ENCODE measurements at places on chromosomes 16 and 17.

- DNase-seq, result no peak
These were observed 18.6 kb downstream of the GDPD1 start for GRCh38 chr17:59238906-59239305.

DNA sequence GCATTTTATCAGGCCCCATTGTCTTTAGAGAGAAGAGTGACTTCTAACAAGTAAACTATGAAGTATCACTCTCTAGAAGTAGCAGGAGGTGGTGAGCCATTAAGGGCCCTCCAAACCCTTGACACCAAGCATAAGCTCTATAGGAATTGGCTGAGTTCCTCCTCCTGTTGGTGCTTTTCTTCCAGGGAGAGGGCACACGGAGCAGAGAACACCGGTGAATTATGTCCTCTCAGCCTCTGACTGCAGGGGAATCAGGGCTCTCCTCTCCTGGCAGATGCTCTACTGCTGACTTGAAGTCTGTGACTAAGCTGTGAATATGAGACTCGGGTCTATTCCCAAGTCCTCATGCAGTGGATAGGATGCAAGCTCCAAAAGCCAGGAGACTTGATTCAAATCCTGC, 32.3 kb downstream of the CHD9 start:
- no peak for DNase-seq

DNA sequence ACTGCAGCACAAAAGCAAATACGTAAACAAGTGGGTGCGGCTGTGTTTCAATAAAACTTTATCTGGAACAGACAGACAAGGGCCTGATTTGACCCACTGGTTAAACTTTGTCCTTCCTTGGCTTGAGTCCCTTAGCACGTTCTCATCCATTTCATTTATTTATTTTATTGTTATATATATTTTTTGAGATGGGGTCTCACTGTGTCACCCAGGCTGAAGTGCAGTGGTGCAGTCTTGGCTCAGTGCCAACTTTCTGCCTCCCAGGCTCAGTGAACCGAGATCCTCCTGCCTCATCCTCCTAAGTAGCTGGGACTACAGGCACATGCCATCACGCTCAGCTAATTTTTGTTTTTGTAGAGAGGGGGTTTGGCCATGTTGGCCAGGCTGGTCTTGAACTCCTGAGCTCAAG, 64.3 kb downstream of the MYH11 start:
- DNase-seq, result no peak

- DNase-seq, result no peak
These were observed 245.0 kb downstream of the KCNJ2 start for GRCh38 chr17:70414300-70414699.

DNA sequence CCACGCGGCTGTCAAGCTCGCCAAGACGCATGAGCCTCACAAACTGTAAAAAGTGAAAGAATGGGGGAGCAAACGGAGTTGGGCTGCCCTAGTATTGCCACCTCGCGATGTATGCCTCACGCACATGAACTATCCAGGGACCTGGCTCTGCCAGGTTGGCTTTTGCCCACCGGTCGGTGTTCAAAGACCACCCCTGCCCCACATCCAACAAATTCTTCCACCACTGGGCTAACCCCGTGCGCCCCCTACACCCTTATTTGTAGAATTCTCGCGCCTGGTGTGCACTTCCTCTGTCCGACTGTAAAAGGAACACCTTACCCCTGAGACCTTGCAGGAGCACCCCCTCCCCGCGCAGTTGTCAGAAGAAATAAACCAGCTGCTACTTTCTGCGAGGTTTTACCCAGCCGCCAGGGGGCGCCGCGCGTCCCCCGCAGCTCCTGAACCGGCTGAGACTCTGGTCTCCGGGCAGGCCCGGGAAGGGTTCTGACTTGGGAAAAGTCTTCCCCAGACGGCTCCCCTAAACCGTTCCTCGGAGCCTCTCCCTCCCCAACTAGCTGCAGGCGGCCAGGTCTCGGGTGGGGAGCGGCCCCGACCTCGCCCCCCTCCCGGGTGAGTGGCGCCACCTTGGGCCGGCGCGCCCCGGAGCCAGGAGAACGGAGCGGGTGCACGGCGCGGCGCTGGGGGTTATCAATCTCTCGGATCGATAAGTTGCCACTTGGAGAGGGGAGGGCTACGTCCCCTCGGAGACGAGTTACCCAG, 1.7 kb upstream of the ZNF423 start:
- peak; percentile 43 for DNase-seq

DNA sequence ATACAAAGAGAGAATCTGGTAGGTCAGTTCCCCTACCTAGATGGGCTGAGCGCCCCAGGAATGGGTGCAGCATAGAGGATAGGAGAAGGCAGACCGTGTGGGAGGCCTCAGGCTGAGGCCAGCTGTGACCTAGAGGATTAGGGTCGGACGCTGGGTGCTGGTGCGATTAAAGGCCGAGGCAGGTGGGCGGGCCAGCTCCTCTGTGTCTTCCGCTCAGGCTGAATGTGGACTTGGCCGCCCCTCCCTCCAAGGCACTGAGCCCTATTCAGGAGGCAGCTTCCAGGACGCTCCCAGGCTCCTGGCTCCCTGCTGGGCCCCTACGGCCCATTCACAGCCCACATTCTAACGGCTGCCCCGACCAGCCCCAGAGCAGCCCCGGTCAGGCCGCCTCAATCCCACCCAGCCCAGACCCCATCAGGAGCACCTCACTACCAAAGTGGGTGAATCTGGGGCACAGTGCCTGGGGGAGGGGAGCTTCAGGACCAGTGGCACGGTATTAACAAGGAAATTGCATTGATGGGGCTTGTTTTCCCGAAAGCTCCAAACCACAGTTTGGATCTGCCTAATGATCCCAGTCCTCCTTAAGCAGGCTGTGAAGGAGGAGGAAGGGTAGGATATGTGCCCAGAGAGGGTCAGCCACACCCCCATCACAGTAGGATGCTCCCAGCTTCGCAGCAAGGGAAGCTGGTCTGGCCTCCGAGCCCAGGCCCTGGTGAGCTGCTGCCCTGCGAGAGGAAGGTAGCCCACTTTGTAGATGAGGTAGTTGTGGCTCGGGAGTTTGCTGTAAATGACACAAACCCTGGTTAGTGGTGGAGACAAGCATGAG, 14.5 kb downstream of the RHBDL3 start:
- no peak for DNase-seq

- no peak for DNase-seq
These were observed 1.8 kb downstream of the MYH10 start for GRCh38 chr17:8628609-8629169.

DNA sequence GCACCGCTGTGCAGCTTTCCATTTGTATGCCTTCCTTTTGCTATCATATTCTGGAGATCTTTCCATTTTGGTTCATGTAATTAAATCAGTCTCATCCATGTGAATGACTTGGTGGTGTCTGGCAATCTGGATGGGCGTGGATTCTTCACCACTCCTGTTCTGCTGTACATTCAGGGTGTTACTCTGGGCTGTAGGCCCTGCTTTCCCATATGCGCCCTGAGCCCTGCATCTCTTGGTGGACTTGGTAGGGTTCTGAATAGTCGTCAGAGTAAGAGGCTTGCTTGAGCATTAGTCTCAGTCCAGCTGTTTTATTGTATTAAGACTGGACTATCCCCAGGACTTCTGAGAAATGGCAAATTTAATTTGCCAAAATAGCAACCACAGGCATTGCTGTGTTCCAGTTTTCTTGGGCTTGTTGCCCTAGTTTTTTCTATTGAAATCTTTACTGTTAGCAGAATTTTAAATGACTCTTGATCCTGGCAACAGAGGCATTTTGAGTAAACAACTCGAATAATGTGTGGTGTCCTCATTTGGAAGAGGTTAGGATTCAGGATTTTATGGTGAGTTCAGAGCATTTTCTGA, 14.9 kb downstream of the BANP start:
- DNase-seq, result no peak

- no peak for DNase-seq
These were observed 6.2 kb downstream of the VAT1L start for GRCh38 chr16:77794586-77794985.

DNA sequence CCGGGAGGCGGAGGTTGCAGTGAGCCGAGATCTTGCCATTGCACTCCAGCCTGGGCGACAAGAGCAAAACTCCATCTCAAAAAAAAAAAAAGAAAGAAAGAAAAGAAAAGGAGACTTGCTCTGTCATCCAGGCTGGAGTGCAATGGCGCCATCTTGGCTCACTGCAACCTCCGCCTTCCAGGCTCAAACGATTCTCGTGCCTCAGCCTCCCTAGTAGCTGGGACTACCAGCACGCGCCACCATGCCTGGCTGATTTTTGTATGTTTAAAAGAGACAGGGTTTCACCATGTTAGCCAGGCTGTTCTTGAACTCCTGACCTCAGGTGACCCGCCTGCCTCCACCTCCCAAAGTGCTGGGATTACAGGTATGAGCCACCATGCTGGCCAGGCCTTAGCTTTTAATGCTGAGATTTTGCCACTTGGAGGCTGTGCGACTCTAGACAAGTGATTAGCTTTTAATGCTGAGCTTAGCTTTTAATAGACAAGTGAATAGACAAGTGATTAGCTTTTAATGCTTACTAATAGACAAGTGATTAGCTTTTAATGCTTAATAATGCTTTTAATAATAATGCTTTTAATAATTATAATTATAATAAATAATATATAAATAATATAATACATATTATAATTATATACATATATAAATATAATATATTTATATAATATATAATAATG, 9.6 kb downstream of the LDAF1 start:
- no peak for DNase-seq

GRCh38 chr17:77882481-77883212, 75.9 kb upstream of the TNRC6C start:
- DNase-seq, result peak; percentile 65

- DNase-seq, result no peak
These were observed 10.8 kb upstream of the NME1 start for GRCh38 chr17:51142597-51142996.

DNA sequence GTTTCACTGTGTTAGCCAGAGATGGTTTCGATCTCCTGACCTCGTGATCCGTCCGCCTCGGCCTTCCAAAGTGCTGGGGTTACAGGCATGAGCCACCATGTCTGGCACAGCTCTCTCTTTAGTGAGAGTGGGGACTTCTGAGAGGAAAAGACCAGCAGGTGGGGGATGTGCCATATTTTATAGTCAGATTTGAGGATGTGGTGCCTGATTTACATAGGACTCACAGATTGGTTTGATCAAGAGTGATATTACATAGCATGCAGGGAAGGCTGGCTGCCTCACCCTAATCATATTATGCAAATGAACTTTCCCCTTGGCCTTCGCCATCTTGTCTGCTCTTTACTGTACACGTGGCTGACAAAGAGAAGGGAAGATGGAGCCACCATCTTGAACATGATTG, 28.1 kb upstream of the MAPK3 start:
- no peak for DNase-seq

DNA sequence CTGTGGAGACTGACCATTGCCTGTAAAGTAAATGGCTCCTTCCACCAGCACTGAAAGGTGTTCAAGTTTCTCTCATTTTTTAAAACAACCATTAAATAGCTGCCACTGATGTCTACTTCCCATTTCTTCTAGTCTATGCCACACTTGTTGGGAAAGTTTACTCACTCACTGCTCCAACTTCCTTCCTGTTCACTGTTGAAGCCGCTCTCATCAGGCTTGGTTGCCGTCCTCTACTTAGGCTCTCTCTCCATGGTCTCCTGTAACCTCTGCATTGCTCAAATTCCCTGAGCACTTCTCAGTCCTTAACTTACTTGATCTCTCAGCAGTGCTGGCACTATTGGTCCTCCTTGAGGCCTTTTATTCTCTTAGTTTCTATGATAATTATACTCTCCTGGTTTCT, 32.4 kb downstream of the SNX11 start:
- no peak for DNase-seq

- DNase-seq, result no peak
These were observed 65.3 kb downstream of the SLC39A11 start for GRCh38 chr17:73027130-73027741.

DNA sequence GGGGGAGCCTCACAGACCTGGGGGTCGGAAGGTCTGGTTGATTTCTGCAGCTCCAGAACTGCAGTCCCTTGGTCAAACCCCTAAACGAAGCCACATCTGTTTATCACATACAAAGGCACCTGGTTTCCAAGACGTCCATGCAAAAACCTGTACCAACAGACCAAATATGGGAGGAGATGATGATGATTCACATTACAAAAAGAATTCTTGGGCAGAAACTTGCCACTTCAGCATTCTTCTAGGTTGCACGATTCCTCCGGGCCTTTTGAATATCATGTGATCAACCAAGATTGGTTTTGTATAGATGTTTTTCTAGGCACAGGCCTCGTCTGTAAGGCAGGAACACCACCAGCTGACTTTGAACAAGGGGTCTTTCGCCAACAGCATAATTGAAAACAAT, 466.3 kb downstream of the SOX9 start:
- DNase-seq, result no peak

- DNase-seq, result no peak
These were observed 880.5 kb upstream of the GOT2 start for GRCh38 chr16:59614466-59615240.

- no peak for DNase-seq
These were observed 11.5 kb downstream of the UBALD2 start for GRCh38 chr17:76276461-76277299.

- no peak for DNase-seq
These were observed 43.4 kb downstream of the MFSD11 start for GRCh38 chr17:76781056-76781982.

DNA sequence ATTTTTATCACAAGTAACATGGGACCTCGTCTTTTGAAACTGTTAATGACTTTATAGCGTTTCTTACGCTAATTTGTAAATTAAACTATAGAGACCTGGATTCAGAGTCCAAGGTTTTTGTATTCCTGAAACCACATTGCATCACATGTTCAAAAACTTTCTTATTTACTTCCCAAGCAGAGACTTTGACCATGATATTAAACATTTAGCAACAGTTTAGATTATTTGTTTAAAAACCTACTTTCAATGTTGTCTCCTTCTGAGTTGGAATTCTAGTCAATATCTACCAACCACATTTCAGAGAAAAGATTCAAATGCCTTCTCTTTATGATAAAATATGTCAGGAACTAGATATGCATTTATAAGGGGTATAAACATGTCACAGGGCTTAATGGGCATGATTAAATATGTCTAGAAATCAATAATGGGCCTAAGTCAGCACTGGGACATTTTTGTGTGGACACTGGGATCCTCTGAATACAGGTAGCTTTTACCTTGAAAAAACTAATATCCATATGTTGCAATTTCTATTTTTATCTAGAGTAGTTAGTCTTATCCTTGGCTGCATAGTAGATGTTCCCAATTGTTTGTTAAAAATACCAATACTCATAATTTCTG, 6.3 kb upstream of the APOH start:
- no peak for DNase-seq

- no peak for DNase-seq
These were observed 597.7 kb downstream of the TMEM114 start for GRCh38 chr16:7992616-7993015.

GRCh38 chr17:31535581-31535981, 144.1 kb downstream of the RAB11FIP4 start:
- DNase-seq, result no peak
